Kidney glomerular epithelial cell (primary cell): ENCODE measurements at places on chromosomes 16 and 17.
A peak's percentile ranks its signal among the peaks of the same experiment; 100 is the strongest.

DNA sequence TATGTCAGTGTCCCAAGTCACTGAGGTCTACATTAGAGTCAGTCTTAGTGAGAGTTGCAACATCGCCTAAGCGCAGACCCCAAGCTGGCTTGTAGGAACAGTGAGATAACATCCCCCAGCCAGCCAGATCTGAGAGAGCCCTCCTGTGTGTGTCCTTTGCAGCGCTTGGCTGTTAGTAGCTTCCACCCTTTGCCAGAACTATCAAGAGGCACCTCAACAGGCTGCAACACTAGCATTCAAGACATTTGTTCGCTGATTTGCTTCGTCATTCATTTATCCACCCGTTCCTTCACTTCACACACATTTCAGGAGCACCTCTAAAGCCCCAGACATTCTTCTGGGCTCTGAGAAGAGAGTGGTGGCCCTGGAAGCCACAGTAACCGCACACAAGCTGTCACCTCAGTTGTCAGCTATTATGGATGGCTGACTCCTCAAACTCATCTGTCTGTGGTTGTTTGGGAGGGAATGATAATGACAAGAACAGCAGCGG, 289.6 kb downstream of the WWOX start:
- DNase-seq: no peak

- peak; percentile 94 for DNase-seq
Observed at GRCh38 chr17:62093188-62094155, 28.4 kb upstream of the MED13 start.

DNA sequence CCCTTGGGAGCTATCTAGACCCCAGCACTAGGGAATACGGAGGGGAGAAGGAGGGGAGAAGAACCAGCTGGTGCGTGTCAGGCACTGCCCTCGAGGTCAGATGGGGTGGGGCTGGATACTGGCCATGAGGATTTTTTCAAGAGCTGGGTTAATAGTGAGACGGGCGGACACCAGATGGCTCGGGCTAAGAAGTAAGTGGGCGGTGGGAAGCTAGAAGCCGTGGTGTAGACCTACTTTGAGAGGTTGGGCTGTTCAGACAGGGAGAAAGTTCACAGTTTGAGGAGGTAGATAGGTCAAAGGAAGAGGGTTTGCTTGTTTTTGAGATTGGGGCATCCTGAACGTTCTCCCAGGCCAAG, 303.8 kb downstream of the SEC14L1 start:
- DNase-seq: no peak

DNA sequence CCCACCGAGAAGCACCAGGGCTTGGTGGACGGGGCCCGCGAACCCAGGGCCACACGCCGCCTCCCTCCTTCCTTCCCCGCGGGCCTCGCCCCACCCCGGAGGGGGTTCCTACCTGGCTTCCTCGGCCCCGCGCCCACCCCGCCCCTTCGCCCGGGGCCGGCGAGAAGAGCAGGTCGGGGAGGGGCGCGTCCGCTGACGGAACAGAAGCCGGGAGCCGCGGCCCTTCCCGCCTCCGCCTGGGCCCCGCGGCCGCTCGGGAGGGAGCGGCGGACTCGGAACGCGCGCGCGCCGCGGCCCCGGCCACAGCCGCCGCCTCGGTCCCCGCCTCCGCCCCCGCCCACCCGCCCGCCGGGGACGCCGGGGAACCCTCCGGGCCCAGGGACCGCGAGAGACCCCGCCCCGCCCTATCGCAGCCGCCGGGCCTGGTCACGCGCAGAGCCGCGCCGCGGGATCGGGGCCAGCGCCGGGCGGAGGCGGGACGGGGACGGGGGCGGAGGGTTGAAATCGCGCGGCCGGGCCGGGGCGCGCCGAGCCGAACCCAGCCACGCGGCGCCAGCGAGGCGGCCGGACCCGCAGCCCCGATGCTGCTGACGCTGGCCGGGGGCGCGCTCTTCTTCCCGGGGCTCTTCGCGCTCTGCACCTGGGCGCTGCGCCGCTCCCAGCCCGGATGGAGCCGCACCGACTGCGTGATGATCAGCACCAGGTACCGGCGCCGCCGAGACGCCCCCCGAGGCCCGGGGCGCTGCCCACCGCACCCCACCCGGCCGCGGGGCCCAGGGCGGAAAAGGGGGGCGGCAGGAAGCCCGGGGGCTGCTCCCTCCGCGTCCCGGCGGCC, at the start of gene TLCD3A:
Gene TLCD3A, plus strand, starts transcription at position 530 of the 835 bp plus-strand sequence. Its CDS starts 52 bp downstream, at position 582.
- DNase-seq: peak; percentile 23
